ENCODE measurements at places on chromosomes 5 and 9.

GRCh38 chr9:112380825-112381221, 915 bp downstream of the HSDL2 start:
- DNase-seq = peak; percentile 29

DNA sequence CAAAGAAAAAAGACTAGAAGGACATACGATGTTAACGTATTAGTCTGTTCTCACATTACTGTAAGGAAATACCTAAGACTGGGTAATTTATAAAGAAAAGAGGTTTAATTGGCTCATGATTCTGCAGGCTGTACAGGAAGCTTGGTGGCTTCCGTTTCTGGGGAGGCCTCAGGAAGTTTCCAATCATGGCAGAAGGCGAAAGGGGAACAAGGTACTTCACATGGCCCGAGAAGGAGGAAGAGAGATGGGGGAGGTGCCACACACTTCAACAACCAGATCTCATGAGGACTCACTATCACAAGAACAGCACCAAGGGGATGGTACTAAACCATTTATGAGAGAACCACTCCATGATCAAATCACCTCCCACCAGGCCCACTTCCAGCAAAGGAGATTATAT, 110.1 kb downstream of the CARTPT start:
- DNase-seq = no peak

GRCh38 chr5:17952231-17952630, 318.0 kb downstream of the TAF11L14 start:
- DNase-seq = no peak

DNA sequence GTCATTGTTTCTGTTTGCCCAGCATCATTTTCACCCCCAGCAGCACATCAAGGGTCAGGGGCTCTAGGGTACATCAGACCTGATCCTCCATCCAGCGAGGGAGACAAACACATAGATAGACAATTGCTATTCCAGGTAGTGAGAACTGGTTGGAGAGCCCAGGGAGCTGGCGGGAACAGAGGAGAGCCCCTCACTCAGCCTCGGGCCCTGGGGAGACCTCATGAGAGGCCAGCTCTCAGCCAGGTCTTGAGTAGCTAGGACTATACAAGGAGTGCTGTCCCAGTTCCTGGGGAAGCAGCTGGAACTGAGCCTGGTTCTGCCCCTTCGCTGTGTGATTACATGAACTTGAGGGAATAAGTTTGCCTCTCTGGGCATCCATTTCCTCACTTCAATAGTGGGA, 80.3 kb downstream of the HRH2 start:
- no peak for DNase-seq

All from AG10803 (cell line).